ENCODE measurements at places on chromosomes 12 and 14. TPM values are rescaled to one million over a fixed set of nuclear protein-coding genes. Genes with fewer than 3 reads are reported as not detected.

DNA sequence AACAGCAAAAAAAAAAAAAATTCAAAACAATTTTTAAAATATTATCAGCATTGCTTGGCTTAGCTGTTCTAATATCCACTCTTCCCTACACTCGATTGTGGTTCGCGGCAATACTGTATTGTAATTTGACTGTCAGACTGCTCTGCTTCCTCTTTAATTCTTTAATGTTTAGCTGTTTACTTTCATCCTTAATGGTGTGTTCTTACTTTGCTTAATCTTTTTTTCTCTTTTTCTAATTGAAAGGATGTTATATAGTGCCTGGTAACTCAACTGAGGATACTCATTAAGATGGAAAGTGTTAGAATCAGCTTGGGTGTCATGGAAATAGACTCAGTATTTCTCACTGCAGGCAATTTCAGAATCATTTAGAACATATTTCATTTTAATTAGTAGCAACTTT lies 2.0 kb downstream of the ANO4 start:
- no peak for DNase-seq

Gene PMCH
- total RNA-seq, result not detected

- no peak for DNase-seq
Observed at GRCh38 chr12:128586451-128587029, 237.2 kb downstream of the SLC15A4 start.

GRCh38 chr12:83666690-83667089 lies 980.0 kb downstream of the TMTC2 start:
- DNase-seq, result no peak

DNA sequence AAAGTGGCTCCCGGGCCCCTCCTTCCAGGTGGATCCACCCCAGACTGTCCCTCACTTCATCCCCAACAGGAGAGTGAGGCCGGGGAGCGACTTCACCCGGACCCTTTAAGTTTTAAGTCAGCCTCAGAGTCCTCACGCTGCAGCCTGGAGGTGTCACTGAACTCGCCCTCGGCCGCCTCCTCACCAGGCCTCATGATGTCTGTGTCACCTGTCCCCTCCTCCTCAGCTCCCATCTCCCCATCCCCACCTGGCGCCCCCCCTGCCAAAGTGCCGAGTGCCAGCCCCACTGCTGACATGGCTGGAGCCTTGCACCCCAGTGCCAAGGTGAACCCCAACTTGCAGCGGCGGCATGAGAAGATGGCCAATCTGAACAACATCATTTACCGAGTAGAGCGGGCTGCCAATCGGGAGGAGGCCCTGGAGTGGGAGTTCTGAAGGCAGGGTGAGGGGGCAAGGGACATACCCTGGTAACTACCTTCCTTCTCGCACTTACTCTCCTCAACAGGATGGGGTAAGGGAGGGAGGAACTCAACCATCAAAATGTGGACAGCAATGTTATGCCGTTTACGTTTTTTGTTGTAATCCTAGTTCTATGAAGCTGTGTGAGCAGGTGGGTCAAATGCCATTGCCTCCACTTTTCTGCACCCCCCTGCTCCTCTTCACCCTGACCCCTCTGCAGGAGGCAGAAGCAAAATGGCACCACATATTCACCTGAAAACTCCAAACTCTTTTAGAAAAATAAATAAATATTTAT lies 20.8 kb downstream of the PHETA1 start:
- DNase-seq, result no peak

Gene TGM1
- 6.5 TPM for total RNA-seq

DNA sequence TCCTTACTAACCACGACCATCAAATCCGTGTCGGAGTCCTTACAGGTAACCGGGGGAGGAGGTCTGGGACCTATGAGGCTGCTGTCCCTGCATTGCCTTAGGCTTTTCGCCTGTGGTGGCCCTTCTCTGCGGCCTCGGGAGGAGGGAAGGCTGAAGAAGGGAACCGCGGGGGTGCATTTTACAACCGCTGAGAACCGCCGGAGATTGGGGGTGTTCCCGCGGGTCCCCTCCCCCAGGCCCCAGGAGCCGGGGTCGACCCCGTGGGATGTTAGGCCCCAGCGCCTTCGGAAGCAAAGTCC lies 549 bp downstream of the GPHN start:
- no peak for DNase-seq

DNA sequence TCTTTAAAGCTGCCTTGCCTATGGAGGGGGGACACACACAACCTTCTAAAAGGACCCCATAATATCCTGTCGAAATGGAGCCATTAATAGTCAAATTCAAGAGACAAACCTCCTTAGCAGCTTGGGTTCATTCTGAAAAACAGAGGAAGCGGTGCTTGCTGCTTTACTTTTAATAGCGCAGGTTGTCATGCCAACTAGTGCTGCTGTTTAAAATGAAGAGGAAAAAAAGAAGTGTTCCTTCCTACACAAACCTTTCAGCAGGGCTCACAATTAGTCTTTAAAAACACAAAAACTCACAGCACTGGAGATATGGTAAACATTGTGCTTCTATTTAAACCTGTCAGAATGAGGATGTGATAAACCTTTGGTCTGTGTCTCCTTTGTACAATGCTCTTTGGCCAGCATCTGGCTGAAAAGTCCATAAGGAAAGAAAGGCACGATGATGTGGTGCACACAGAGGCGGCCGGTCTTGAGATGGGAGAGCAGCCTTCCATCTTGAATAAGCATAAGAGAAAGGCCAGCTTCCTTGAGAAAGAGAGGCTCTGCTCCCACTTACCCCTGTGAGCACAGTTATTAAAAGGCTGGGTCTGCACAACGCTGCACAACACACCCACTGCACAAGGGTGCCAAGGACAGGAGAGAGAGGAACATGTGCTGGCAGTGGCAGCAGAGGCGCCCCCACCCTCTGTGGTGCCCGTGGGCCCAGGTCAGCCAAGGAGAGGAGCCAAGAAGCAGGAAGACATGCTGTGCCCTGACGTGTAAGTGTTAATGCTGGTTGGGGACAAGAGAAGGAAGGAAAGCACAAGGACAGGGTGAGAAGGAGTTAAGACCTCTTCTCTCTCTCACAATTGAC lies 144.6 kb downstream of the TTC7B start:
- no peak for DNase-seq

DNA sequence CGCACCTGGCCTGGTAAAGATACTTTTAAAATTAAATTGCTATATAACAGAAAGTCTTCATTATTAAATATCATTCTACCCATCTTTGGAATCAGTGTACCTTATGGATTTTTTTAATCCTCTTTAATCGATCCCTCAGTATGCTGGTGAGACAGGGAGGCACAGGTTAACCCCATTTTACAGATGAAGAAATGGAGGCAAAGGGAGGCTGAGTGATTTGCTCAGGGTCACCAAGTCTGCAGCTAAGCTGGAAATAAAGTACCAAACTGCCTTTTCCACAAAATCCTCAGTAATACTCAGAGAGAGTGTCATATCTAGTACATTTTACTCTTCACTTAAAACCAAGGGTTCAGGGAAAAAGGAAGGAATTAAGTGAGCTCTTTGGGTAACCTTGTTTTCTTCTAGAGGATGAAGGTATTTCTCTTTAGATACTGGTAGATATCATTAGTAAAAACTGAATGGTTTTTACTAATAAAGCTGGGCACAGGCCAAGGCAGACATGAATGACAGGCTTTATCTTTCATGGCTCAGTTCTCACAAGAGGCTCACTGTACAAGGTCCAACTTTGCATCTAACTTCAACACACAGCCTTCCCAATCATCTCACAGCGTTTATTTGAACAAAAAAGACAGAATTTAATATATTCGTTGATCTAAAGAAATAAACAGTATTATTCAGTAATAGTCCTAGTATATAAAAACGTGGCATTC lies 35.3 kb upstream of the TTC7B start:
- no peak for DNase-seq

DNA sequence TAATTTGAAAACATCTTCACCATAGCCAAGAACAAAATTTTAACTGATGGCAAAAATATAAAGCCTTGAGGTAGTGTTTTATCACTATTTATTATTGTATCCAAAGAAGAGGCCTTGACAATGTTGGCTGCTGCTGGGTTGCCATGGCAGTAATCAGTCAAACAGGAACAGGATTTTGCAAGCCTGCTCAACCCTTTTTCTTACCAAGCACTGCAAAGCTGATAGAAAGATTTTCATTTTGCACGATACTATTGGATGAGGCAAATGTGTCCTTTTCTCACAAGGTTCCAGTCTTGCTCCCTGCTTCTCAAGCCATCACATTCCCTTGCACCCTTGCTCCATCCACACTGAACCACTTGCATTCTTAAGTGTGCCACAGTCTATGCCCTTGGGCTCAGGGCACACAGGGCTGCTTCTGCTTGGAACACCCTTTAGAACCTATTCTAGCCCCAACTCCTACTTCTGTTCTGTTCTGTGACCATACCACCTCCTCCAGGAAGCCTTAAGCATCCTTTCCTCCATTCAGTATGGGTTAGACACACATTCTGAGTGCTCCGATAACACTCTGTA lies 76.5 kb upstream of the AMIGO2 start:
- DNase-seq, result no peak

DNA sequence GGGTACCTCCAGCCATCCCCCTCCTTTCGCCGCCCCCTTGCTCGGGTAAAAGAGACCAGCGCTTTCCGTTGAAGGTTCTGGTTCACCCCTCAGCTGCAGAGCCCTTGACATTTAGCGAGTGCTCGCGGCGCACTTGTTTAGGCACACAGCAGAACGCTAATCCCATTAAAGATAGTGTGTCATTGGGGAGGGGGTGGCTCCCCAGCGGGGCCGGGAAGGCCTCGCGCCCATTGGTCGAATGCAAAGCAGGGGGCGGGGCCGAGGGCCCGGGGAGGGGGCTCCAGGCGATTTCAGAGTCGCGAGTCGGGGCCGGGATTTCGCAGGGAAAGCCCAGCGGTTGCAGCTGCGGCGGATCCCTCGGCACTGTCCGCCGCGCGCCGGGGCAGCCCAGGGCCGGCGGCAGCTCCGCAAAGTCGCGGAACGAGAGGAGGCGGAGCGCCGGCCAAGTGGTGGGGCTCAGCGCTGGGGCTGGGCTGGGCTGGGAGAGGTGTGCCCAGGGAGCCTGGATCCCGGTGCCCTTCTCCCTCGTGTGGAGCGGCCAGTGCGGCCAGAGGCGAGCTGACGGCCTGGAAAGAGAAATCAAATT lies 122.9 kb downstream of the TSPAN9 start:
- no peak for DNase-seq

DNA sequence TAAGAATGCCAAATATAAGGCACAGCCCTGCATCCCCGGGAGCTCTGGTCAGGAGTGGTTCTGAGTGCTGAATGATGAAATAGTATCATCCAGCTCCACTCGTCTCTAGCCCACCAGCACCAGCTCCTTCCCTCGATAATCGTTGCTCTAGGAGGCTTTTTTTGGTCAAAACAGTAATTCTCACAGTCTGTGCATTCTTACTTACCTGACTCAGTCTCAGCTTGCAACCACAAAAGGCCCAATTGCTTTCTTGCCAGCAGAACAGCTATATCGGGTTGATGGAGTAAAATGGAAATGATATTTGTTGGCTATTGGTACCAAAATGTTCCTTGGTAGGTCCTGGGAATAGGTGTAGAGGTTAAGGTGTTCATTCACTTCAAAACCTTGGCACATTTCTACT lies 94.8 kb downstream of the BMP4 start:
- DNase-seq, result no peak

Gene P2RX2
- not detected for total RNA-seq

Gene FBLN5
- total RNA-seq, result 4.1 TPM

DNA sequence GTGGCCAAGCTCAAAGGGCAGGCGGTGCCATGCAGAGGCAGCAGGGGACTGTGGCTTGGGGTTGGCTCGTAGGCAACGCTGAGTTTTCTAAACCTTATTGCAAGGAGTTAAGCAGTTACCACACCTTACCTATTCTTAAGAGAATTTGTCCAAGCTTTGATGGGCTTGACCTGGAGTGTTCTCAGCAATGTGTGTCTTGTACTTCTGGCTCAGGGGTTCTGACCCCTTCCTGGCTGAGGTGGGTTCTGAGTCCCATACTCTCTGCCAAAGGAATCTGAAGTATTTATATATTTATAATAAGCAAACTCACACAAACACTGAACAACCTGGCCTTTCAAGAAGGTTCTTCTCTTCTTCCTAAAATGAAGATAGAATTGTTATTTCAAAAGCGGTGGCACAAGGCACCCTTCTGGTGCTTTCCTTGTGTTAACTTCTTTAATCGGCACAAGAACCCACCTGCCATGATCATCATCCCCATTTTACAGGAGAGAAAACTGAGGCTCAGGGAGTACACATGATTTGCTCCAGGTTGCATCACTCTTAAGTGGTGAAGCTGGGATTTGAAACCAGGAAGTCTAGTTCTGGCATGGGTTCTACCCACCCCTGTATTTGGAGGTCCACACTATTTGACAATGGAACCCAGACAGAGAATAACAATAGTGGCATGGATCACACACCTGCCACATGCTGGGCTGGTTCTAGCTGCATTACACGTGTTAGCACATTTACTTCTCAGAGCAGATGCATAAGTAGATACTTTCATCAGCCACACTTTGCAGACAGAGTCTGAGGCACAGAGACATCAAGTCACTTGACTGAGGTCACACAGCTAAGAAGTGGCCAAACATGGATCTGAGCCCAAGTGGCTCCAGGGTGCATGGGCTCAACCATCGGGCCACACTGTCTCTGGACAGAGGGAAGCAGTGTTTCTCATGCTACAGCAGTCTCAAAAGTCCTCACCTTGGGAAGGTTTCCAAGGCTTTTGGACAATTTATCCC lies 224.0 kb downstream of the AACS start:
- no peak for DNase-seq

Gene NAA30
- 16.3 TPM for total RNA-seq

GRCh38 chr14:37063467-37064240 lies 108.8 kb downstream of the SLC25A21 start:
- no peak for DNase-seq

GRCh38 chr12:74285773-74286172 lies 251.9 kb upstream of the ATXN7L3B start:
- DNase-seq, result no peak

DNA sequence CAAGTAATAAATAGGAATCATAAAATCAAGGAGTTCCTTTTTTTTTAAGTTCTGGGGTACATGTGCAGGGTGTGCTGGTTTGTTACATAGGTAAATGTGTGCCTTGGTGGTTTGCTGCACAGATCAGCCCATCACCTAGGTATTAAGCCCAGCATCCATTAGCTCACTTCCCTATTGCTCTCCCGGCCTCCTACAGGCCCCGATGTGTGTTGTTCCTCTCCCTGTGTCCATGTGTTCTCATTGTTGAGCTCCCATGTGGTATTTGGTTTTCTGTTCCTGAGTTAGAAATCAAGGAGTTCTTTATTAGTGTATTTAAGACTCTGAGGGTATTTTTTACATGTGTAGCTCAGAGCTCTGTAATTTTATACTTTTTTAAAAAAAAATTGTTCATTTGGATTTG lies 86.0 kb downstream of the SCFD1 start:
- no peak for DNase-seq

- DNase-seq, result no peak
Observed at GRCh38 chr12:51186465-51187085, 13.6 kb upstream of the TFCP2 start.

GRCh38 chr12:99911967-99912366 lies 72.8 kb downstream of the ANKS1B start:
- DNase-seq, result no peak

Gene MMP14
- total RNA-seq, result 2.1 TPM

DNA sequence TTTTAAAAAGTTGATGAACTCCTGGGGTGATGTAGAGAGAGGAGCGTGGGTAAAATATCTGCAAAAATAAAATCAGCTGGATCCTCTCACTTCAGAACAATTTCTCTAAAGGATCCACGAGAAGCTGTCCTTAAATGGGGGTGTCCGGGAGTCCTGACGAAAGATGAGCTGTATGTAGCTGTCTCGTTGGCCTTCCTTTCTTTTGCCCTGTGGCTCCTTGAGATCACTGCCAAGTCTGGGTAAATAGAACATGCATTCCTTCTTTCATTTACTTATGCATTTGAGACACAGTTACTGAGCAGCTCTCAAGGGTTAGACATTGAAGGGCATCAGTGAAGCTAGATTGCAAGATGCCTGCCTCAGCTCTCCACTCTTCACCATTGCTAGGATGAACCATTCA lies 35.2 kb upstream of the TXNRD1 start:
- no peak for DNase-seq

Gene TPH2
- total RNA-seq, result not detected
